Urinary bladder (tissue), 4 donors: ENCODE measurements at places on chromosomes 2 and 18. TPM values are rescaled to one million over a fixed set of nuclear protein-coding genes. Genes with fewer than 3 reads are reported as not detected.

DNA sequence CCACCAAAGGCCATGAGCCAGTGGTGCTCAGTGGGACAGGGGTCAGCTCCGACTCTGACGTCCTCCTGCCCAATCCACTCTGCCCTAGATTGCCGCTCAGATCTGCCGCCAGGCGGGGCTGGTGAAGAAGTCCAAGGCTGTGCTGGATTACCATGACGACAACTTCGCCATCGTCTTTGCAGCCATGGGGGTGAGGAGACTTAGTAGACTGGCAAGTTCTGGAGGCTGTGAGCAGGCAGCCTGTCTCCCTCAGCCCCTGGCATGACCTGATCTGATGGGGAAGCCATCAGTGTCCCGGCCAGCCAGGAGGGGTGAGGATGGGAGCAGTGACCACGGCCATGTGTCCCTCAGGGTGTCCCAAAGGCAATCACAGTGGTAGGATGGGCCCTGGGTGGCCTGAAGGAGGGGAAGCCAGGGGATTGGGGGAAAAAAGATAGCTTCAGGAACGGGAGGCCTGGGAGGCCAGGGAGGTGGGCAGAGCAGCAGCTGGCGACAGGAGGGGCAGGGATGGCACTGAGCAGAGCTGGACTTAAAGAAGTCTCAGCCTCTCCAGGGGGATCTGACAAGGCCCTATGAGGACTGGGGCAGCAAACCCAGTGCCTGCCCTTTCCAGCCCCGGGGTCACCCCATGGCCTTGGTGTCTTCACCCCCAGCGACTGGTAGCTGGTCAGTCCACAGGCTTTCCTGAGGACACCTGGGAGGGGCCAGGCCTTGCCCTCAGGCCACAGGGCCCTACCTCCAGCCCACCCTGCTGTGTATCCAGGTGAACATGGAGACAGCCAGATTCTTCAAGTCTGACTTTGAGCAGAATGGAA is 17.4 kb upstream of the ANKRD53 start:
- no peak for DNase-seq

STPG4 gene
- total RNA-seq: not detected

- no peak for DNase-seq
Observed at GRCh38 chr2:207357216-207357615, 172.5 kb upstream of the CREB1 start.

OTOS gene
- total RNA-seq: not detected

DNA sequence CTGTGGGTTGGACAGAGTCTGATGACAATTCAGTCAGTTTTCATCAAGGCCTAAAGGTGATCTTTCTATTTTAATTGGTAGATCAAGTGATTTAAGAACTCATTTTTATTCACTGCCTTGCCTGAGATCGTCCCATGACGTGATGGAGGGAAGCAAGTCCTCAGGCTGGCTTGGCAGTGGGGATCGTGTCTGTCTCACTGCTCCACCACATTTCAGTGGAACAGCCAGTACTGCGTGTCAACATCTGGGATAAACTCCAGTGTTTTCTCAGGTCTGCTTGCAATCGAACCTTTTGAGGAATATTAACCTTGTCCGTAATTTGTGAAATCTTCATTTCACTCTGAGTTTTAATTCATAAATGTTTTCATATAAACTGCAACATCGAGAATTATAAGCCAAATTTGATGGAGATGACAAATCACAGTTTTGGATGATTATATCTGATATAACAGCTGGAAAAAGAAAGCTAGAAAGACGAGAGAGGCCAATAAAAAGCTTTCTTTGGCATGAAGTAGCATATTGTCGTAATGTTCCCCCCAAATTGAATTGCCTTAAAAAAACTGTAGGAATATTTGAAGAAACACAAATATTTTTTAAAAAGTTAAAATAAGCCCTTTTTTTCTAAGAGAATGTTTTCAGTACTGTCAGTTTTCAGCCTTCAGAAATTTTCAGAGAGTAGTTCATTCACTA is 414.7 kb upstream of the SPRED2 start:
- DNase-seq: no peak

GRCh38 chr18:74450626-74451025 is 6.5 kb downstream of the DIPK1C start:
- no peak for DNase-seq

DNA sequence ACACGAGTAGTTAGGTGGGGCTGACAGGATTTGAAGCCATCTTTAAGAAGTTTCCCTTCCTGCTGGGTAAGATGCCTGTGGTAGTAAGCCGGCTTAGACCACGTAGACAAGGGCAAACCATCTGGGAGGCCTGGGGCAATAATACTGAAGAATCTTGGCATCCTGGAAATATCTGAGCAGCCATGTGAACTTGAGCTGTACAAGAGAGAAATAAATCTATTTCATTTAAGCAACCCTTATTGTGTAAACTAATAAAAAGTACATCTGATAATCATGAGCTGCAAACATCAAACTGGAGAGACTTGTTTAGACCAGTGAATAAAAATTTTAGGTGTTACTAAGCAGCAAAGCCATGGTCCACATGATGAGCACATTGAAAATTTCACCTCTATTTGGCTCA is 11.4 kb upstream of the CETN1 start:
- DNase-seq: no peak

PLB1 gene
- 5.0 TPM for total RNA-seq

DNA sequence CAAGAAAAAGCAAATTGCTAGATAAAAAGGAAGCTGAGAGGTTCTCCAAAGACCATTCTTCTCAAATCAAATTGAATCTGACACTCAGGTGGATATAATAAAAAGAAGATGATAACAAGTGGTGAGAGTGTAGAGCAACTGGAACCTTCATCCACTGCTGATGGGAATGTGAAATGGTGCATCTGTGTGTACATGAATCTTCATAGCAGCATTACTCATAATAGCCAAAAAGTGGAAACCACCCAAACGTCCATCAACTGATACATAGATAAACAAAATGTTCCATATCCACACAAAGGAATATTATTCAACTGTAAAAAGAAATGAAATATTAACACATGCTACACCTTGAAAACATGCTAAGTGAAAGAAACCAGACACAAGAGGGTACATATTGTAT is 357.2 kb upstream of the EPHA4 start:
- DNase-seq: no peak

- DNase-seq: no peak
Observed at GRCh38 chr2:38925982-38926381, 36.3 kb downstream of the ARHGEF33 start.

DNA sequence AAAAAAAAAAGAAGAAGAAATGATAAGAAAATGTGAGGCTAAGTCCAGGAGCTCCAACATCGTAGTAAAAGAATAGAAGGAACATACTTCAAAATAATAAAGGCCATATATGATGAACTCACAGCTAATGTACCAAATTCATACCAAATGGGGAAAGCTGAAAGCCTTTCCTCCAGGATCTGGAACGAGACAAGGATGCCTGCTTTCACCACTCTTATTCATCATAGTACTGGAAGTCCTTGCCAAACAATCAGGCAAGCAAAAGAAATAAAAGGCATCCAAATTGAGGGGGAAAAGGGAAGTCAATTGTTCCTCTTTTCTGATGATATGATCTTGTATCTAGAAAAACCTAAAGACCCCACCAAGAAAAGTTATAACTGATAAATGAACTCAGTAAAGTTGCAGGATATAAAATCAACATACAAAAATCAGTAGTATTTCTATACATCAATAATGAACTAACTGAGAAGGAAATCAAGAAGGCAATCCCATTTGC is 170.6 kb downstream of the METTL4 start:
- DNase-seq: no peak

DNA sequence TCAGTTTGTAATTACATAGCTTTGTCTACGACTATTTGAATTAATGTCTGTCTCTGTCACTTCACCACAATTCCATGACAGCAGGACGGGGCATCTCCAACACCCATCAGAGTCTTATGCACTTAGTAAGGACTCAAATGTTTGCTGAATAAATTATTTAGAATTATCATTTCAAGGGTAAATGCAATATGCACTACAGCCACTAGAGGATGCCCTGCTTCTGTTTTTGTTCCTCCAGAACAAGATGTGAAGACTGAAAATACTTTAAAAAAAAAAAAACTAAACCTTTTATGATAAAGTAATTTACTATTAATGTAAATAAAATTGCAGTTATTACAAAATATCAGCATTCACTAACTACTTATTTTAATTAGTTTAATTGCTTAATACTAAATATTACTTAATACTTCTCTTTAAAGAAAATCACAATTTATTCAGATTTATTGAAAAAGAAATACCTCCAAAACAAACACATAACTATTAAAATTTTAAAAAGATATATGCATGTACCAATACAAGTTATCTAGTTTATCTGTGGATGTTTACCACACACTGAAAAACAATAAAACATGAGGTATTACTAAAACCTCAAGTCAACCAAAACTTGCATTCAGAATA is 3.2 kb downstream of the PIGN start:
- no peak for DNase-seq

- no peak for DNase-seq
Observed at GRCh38 chr18:75280427-75281280, 70.1 kb downstream of the TSHZ1 start.

DNA sequence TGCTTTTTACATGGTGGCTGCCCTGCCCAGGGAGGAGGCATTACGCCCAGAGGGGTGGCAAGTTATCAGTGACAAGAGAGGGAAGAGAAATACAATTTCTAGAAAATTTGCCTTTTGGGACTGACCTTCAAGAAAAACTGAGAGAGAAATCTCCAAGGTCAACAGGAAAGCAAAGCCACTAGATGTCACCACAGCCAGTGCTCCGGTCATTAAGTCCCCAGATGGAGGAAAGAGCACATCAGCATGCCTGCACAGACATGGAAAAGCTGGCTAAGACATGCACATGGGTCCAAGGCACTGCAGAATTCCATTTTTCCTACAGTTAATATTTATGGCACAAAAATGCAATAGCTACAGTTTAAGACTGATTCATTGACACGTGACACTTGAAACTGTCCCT is 21.0 kb downstream of the FHL2 start:
- DNase-seq: no peak

IL36G gene
- not detected for total RNA-seq

GRCh38 chr2:128606837-128607236 is 288.2 kb upstream of the HS6ST1 start:
- no peak for DNase-seq

STARD6 gene
- 0.53 TPM for total RNA-seq

DNA sequence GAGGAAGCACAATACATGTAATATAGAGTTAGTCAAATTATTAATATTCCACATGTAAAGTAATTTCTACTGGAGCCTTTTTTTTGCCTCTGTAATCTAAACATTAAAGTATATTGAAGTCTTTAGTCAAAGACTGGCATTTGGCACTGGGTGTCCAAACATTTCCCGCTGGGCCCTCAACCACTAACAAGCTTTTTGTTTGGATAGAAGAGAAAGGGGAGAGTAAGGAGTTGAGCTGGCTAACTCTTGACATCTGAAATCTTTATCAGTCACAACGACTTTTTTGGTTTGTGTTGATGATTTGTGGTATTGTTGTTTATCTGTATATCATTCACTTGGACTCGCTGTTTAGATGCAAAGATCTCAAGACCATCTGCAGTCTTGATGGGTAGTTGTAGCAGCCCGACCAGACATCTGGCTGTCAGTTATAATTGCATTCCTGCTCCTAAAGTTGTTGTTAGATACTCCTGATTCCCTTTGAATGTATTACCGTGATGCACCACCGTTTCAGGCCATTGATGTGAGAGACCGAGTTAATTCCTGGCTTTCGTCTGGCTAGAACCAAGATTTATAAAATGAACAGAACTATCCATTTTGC is 379.6 kb downstream of the MTX2 start:
- no peak for DNase-seq

TRABD2A gene
- 1.3 TPM for total RNA-seq

SOWAHC gene
- total RNA-seq: 28.2 TPM

DNA sequence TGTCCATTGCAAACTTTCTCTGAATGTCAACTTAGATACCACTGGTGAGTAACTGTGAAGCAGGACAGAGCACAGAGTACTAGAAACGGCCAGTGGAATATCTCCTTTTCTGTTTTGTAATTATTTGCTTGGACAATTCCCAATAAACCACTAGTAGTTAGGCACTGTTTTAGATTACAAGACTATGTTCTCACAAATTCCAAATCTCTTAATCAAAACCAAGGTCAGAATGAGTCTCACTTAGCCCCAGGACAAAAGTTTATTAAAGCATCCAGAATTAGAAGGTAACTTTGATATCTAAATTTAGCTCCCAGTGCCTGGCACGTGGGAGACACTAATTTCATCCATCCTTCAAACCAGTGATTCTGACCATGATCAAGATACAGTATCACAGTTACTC is 89.0 kb downstream of the ZNF521 start:
- DNase-seq: no peak

GRCh38 chr18:68391801-68392200 is 323.1 kb downstream of the TMX3 start:
- DNase-seq: no peak

NR4A2 gene
- 2.9 TPM for total RNA-seq

RAPGEF4 gene
- total RNA-seq: 22.9 TPM

BMP10 gene
- not detected for total RNA-seq

- DNase-seq: no peak
Observed at GRCh38 chr2:171402906-171403580, 30.7 kb downstream of the METTL8 start.

INSIG2 gene
- total RNA-seq: 32.3 TPM
